ENCODE measurements at places on chromosomes 5 and 9.

DNA sequence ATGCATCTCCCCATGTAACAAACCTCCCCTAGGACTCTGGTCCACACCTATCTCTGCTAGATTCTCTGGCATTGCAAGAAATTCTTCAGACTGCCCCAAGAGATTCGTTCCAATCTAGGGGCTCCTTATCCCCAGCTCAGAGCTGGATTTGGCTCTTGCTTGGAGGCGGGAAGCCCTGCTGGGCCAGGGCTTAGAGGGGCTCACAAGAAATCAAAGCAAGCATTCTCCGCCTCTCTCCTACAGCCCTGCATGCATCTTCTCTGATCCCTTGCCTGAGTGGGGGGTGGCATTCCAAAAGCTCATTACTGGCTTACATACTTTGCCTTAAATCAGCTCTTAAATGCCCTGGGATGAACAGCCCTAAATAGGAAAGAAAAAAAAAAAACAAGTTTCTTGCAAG, 75.8 kb downstream of the KCNIP1 start:
- no peak for DNase-seq

DNA sequence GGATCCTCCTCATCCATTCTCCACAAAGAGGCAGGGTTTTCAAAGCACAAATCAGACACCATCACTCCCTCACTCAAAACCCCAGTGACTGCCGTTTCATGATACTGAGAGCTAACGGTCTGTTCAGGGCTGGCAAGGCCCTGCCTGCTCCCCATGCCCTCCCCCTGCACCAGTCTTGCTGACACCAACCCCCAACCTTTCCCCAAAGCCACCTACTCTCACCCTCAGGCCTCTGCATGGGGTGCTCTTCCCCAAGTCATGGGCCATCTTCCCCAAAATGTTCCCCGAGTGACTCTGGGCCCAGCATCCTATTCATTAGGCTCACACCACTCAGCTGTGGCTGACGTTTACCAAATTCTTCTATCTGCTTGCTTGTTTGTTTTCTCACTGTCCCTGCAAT, 21.7 kb upstream of the OLFM1 start:
- no peak for DNase-seq

DNA sequence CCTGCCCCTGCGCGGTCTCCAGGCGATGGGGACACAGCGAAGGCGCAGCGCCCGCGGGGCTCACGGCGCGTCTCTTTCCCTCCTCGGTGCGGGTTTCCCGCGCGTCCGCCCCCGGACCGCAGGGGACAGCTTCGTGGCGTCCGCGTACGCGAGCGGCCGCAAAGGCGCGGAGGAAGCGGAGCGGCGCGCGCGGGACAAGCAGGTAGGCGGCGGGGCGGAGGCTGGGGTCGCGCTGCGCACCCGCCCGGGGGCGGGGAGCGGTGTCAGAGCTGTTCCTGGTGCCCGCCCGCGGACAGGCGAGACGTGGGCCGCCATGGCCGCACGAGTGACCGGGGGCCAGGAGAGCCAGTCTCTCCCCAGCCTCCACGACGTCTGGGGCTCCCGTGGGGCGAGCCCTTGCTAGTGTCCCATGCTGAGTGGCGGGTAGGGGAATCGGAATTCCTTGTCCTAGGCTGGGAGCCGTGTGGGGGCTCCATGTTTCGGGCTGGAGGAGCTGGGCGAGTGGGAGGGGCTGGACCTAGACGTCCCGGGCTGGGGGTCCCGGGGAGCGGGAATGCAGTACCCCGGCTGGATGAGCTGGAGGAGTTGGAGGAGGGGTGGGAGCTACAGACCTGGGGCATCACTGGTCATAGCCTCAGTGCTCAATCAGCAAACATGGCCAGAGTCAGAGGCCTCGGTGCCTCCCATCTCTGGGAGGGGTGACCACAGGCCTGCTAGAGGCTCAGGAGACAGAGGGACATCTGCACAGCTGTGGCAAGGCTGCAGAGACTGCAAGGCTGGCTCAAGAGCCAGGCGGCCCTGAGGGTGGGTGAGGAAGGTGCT, 968 bp downstream of the NKD2 start:
- DNase-seq: no peak

DNA sequence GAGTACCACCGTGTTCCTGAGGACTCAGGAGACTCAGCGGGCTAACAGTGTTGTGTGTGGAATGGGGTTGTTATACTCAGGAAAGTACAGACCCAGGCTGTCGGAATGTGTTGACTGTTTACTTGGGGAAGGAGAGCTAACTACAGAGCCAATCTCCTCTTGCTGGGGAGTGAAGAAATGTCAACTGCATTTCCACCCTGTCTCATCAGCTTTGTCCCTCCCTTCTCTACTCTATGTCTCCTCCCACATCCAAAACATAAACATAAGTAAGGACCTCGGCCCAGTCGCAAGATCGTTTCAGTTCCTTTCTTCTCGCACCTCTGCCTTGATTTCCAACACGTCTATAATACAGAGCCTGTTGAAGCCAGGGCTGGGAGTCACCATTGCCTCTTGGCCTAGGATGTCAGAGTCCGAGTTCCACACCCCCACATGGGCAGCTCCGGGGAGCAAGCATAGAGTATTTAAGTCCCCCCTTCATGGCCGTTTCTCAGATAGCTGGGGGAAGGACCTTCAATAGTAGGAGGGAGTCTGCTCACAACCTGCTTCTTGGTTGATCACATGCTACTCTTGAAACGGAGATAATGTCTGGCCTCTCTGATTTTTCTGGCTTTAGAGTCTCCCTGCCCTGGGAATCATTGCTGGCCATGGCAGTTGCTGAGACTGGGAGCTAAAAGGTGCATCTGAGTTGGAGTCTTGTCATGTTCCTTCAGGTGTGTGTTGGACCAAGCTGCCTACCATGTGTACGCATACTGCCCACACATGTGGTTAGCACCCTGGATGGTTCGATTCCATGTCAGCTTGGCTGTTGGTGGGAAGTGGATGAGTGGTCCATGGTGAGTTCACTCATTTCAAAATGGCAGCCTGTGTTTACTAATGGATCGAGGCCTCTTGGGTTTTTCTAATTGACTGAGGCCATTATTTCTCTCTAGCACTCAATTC, 147.3 kb downstream of the MTX3 start:
- no peak for DNase-seq

- DNase-seq: no peak
Observed at GRCh38 chr9:98667005-98667640, 41.6 kb downstream of the GABBR2 start.

DNA sequence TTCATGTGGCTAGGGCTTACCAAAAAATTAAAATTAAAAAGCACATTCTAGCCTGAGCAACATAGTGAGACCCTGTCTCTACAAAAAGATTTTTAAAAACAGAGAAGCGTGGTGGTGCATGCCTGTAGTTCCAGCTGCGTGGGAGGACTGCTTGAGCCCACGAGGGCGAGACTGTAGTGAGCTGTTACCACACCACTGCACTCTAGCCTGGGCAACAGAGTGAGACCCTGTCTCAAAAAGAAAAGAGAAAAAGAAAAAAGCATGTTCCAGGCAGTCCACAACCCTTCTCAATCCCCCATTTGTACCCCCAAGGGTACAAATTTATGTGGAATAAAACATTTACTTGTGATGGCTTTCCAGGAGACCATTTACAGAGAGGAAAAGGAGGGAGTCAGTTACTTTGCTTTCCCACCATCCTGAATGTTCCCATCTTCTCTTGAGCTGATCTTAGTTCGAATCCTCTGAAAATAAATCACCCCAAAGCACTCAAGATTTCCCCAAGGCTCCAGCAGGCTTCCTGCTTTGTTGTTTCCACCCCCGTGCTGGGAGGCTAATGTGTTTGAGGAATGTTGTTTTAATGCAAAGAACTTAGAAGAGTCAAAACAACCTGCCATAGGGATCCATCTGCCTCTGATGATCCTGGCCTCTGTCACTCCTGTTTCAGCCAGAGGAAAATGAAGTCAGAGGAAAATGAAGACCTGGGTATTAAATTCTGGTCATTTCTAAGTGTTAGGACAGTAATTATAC, 384.7 kb downstream of the BNC2 start:
- no peak for DNase-seq

- peak; percentile 16 for DNase-seq
Observed at GRCh38 chr5:88724201-88724600, 158.8 kb downstream of the MEF2C start.

- DNase-seq: peak; percentile 11
Observed at GRCh38 chr5:154086641-154087040, 47.9 kb downstream of the MFAP3 start.

- DNase-seq: no peak
Observed at GRCh38 chr5:16768184-16768583, 151.4 kb upstream of the RETREG1 start.

- DNase-seq: no peak
Observed at GRCh38 chr5:6868575-6869215, 155.5 kb downstream of the TENT4A start.

- DNase-seq: no peak
Observed at GRCh38 chr5:17828681-17829080, 194.4 kb downstream of the TAF11L14 start.

Data from fibroblast of skin of abdomen (primary cell).